ENCODE measurements at places on chromosomes 11 and 22.

- DNase-seq = no peak
Observed at GRCh38 chr11:90700789-90701439, 478.1 kb upstream of the CHORDC1 start.

- no peak for DNase-seq
Observed at GRCh38 chr22:40176921-40177737, 596 bp upstream of the TNRC6B start.

- DNase-seq = no peak
Observed at GRCh38 chr11:44680982-44681597, 45.7 kb upstream of the TSPAN18 start.

GRCh38 chr11:15347969-15348734 lies 233.4 kb downstream of the INSC start:
- DNase-seq = no peak

DNA sequence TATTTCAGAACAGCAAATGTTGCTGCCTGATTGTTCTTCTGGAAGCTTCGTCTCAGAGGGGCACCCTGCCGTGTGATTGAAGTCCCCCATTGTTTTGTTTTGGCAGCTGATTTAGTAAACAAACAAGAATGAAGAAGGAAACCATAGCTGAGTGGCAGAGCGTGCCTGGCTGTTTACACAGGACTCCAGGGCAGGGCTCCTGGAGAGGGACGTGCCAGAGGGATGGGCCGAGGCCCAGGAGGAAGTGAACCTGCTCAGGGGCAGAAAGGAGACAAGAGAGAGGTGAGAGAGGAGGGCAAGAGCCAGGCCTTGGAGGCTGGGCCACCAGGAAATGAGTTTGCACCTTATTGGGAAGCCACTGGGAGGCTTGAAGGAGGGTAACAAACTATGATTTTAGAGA lies 85.5 kb upstream of the B3GAT1 start:
- no peak for DNase-seq

GRCh38 chr11:45025716-45026492 lies 75.2 kb upstream of the TP53I11 start:
- DNase-seq = no peak

- no peak for DNase-seq
Observed at GRCh38 chr22:27750584-27751265, 50.8 kb downstream of the MN1 start.

DNA sequence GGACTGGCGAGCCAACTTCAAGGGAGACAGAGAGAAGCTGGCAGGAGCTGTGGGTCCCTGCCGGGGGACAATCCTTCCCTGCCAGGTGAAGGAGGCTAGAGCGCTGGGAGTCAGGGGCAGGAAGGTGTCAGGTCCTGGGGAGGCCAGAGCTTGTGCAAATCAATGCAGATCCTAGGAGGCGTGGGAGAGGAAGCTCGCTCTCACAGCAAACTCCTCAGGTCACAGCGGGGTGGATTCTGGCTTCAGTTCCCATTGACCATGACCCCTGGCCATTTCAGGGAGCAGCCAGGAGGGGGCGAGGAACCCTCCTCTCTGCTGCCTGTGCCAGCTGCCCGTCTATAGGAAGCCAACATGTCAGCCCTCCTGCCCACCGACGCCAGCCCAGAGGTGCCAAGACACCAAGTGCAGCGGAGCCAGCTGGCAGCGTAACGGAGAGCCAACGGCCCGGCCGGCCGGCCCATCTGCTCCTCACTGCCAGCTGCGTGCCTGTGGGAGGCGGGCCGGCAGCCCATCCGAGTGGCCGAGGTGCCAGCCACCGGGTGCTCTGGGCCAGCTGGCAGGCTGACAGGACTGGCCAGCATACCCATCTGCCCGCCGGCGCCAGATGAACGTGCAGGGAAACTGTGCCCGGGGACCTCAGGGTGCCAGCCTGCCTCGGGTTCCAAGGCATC lies 374.8 kb downstream of the MIAT start:
- DNase-seq = peak; percentile 82

- no peak for DNase-seq
Observed at GRCh38 chr11:116835042-116835772, 2.2 kb downstream of the APOA1 start.

- no peak for DNase-seq
Observed at GRCh38 chr11:120205596-120206161, 5.2 kb upstream of the OAF start.

DNA sequence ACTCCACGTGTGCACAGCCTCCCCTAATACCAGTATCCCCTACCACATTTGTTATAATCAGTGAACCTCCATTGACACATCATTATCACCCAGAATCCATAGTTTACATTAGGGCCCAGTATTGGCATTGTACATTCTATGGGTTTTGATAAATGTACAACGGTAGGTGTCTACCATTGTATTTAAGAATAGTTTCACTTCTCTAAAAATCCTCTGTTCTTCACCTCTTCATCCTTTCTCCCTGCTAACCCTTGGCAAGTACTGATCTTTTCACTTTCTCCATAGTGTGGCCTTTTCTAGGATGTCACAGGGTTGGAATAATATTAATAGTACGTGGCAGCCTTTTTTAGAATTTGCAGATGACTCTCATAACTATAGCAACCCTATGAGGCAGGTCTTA lies 353.8 kb downstream of the DDX10 start:
- no peak for DNase-seq

DNA sequence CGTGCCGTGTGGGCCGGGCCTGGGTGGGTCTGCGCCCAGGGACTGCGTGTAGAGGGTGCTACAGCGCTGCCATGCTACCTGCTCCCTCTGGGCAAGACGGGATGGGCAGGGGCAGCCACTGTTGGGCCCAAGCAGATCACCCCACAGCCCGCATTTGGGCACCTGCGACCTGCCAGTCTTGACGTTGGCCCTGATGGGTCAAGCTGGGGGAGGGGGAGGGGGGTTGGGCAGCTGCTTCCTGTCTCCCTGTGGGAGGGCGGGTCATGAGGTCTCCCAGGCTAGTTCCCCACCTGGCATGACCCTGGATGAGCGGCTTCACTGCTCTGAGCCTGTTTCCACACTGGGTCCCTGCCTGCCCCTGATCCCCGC lies 2.8 kb upstream of the RPS19BP1 start:
- DNase-seq = no peak

- no peak for DNase-seq
Observed at GRCh38 chr11:80700386-80700785, 1259.6 kb upstream of the TENM4 start.

DNA sequence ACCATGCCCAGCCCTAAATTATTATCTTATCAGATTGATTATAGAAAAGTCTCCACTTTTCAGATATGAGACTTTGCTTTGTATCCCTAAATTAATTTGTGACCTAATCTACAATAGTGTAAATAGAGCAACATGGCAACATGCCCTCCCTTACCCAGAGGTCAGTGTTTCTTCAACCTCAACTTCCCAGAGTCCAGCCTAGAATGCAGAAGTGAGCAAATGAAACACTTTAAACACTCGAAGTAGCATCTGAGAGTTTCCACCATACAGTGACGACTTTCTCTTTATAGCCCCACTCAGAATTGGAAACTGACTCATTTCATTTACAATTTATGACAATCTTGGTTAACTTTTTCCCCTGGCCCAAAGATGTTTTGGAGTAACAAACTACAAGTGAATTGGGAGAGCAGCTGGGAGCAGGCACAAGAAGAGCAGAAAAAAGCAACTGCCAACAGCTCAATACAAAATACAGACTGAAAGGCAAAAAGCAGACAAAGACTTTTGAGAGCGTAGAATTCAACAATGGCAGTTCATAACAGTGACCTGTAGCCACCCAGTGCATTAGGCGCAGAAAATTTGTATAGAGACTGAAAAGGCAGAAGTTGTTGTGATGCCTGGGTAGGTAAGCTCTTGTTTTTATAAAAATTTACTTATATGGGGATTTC lies 10.1 kb upstream of the BLID start:
- DNase-seq = no peak

- DNase-seq = no peak
Observed at GRCh38 chr11:134730101-134730500, 318.1 kb upstream of the B3GAT1 start.

Measured in NCI-H524 treated with DMSO at 0.1 percent for 48 hours (cell line).